Smooth muscle cell of bladder (primary cell): ENCODE measurements at places on chromosomes 12 and 14. TPM values are rescaled to one million over a fixed set of nuclear protein-coding genes. Genes with fewer than 3 reads are reported as not detected.

FGF23 gene
- not detected in 2 replicates for total RNA-seq

PRB2 gene
- total RNA-seq, result not detected in 2 replicates

IL23A gene
- total RNA-seq, result not detected in 2 replicates

ENDOU gene
- total RNA-seq, result not detected in 2 replicates

GLIPR1 gene
- 41.4 and 45.5 TPM in 2 replicates for total RNA-seq

C14orf39 gene
- not detected in 2 replicates for total RNA-seq

FOXN4 gene
- not detected in 2 replicates for total RNA-seq

PCED1B gene
- 0.57 and 1.3 TPM in 2 replicates for total RNA-seq
